ENCODE measurements at places on chromosomes 11 and 22.

DNA sequence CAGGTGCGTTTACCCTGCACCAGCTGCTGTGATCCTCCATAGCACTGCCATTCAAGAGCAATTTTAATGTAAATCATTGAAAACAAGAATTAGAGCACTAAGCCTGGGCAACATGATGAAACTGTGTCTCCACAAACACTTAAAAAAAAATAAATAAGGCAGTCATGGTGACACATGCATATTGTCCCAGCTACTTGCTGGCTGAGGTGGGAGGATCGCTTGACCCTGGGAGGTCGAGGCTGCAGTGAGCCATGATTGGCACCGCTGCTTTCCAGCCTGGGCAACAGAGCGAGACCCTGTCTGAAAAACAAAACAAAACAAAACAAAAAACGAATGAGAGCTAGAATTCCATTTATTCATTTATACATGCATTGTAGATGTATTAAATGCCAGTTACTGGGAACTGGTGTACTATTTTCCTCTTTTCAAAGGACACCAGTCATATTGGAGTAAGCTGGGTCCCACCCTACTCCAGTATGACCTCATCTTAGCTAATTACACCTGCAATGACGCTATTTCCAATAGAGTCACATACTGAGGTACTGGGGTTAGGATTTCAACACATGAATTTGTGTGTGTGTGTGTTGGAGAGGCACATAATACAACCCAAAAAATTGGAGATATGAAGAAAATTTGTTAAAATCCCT, 101.9 kb downstream of the MICAL2 start:
- no peak for DNase-seq

DNA sequence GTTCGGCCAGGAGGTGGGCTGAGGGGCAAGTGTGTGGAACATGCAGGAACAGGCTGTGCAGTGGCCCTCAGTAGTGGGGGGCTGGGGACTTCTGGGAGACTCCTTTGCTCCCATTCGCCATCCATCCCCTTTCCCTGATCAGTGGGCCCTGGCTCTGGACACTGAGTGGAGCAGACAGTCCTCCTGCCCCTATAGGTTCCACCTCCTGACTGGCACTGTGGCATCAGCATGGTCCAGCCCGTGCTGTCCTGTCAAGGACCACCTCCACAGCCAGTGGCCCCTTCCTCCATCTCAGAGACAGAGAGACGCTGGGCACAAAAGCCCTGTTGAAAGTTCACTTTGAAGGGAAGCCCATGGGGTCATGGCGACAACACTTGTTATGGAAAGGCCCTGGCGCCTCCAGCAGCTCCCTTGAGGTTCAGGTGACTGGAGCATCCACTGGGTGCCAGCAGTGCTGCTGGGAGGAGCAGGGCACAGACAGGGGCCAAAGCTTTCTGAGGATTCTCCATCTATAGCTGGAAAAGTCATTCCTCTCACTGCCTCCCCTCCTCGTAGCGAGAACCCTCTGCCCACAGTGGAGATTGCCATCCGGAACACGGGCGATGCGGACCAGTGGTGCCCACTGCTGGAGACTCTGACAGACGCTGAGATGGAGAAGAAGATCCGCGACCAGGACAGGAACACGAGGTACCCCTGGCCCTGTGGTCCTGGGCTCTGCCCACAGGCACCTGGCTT, 5.6 kb downstream of the DERL3 start:
- DNase-seq = no peak

- DNase-seq = no peak
Observed at GRCh38 chr11:109971184-109971523, 122.0 kb upstream of the ZC3H12C start.

DNA sequence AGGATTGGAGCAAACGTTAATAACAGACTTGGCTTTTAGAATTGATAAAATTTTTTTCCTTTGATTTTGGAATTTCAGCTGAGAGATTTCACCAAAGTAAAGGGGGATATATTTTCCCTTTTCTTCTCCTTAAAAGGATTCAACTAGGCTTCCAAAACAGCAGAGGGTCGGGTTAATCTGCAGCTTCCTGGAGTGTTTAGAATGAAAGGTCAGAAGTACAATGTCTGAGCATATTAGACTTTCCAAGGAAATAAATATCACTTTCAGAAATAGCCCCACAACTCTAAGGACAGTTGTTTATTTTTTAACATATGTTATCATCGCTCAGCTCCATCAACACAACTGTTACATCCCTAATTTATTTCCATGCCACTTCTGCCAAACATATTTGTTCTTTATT, 1532.9 kb upstream of the RAG2 start:
- no peak for DNase-seq

DNA sequence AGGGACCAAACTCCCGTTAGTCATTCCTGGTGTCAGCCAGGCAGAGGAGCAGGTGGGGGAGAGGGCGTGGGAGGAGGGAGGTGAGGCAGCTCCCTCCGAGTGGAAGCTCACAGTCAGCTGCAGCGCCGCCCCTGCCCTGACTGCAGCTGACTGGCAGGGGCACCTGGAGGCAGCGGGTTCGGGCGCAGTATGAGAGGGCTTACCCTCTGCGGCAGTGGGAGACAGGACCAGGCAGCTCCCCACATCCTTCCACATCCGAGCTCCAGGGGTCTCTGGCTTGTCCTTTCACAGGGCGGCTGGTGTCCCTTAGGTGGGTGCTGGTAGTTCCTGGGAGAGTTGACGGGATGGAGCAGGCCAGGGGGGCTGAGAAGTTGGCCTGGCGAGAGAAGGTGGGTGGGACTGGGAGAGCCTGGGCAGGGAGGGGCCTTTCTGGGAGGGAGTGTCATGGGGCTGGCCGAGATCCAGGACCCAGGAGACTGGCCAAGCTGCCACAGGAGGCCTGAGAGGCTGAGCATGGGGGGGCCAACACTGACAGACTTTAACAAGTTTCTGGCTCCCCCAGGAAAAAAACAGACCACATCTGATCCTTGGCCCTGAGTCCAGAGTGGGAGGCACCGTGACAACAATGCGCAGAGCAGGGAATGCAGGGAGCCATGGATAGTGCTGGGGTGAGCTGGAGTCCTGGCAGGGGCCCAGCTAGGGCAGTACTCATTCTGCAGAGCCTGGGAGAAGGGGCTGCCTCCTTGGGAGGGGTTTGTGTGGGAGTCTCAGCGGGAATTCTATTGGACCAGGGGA, 4.9 kb downstream of the ADORA2A start:
- no peak for DNase-seq

All from Panc1 (cell line).